ENCODE measurements at places on chromosomes 13 and 19.

DNA sequence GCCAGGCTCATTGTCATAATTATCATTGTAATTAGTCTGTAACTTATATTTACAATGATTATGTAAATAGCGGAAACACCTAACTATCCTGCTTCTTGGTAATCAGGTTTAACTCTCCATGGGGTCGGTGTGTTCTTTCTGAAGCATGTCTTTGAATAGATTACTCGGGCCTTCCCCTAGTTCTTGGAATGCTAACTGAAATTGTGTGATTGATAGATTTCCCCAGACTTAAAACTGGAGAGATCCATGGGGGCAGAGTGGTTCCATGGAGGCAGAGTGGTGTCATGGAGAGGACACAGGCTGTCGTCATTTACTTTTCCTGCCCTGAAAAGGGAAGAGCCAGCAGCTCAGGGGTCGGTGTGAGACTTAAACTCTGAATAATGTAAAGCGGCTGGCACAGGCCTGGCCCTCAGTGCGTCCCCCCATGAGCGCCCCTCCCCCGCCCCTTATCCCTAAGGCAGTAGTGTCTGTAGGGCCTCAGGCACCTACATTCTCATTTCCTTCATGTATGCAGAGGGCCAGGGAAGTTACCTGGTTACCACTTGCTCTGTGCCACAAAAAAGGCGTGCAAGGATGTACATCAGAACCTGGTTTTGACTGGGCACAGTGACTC, 225.1 kb downstream of the TM9SF2 start:
- no peak for DNase-seq

- DNase-seq, result peak; percentile 93
These were observed at the start of gene MED26 for GRCh38 chr19:16628183-16628983. MED26 (minus strand) TSS chr19:16628204; CDS start chr19:16627943, 261 bp downstream.

- no peak for DNase-seq
These were observed 12.9 kb downstream of the LONP1 start for GRCh38 chr19:5706876-5707573.

DNA sequence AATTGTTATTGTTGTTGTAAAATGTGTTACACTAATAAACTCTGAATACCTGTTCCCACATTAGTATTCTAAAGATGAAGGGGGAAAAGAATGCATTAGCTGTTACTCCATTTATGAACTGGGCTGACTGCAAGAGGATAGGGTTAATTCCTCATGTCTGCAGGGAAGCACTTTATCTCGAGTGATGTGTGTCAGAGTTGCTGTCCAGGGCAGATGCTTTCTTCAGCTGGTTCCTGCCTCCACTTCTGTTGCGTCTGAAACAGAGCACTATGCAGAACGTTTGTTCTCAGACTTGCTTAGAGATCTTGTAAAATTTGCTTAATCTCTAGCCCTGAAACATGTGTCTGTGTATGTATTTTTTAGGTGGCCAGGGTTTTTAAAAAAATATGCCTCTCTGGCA, 318.8 kb downstream of the SPRY2 start:
- DNase-seq, result no peak

- DNase-seq, result no peak
These were observed 410.5 kb downstream of the KCNRG start for GRCh38 chr13:50425772-50426171.

DNA sequence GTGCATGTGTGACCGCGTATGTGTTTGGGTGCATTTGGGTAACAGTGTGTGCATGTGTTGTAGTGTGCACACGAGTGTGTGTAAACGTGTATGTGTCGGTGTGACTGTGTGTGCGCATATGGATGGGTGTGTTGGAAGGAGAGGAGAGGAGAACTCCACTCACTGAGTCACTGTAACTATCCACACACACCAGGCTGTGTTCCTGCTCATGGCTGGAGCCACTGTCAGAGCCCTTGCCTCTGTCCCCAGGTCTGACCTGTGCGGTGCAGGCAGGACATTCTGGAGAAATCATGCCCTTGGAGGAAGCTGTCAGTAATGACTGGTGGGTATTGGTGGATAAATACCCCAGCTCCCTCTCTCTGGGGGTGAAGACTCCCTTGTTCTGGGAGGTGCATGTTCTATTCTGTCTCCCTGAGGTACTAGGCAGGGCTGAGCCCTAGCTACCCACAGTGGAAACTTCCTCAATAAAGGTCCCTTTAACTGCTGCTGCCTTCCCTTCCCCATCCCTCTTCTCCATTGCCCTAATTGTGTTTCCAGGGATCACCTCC, 48.4 kb downstream of the CYP4F22 start:
- no peak for DNase-seq

- DNase-seq, result no peak
These were observed 16.9 kb upstream of the GPR18 start for GRCh38 chr13:99275093-99275469.

DNA sequence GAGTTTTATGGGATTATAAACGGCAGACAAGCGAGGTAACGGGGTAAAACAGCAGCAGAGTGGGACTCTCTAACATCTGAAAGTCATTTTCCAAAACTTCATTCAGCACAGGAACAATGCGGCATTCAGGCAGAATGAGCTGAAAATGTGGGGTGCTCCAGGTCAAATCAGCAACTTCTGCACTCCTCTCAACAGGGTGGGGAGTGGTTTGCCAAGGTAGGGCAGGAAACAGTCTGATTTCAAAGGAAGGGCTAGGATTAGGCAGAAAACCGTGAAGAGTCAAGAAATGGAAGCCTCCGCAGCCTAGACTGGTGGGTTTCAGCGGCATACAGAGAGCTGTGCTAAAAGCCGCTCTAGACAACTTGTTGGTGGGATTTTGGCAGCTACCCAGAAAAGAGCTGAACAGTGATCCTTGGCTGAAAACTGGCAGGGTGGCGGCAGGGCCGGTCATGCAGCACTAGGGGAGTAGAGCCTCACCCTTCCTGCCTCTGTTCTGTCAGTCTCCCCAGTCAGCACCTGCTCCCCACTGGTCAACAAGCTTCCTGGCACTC, 154.2 kb upstream of the KLF12 start:
- peak; percentile 26 for DNase-seq

- no peak for DNase-seq
These were observed 4.4 kb upstream of the KCNN4 start for GRCh38 chr19:43784981-43785808.

DNA sequence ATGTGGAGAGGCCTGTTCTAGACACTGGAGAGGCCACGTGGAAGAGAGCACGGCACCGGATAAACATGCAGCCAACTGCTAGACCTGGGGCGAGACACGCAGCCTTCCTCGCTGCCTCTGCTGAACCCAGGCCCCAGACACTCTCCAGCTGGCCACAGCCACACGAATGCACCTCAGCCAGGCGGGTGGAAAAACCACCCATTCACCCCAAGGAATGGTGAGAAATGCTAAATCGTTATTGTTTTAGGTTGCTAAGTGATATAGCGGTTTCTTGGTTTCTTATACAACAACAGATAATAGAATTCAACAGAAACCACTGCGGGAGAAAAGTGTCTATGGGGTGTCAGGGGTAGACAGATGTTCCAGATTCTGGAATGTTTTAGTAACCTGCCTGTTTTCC, 52.5 kb downstream of the STK24 start:
- no peak for DNase-seq

DNA sequence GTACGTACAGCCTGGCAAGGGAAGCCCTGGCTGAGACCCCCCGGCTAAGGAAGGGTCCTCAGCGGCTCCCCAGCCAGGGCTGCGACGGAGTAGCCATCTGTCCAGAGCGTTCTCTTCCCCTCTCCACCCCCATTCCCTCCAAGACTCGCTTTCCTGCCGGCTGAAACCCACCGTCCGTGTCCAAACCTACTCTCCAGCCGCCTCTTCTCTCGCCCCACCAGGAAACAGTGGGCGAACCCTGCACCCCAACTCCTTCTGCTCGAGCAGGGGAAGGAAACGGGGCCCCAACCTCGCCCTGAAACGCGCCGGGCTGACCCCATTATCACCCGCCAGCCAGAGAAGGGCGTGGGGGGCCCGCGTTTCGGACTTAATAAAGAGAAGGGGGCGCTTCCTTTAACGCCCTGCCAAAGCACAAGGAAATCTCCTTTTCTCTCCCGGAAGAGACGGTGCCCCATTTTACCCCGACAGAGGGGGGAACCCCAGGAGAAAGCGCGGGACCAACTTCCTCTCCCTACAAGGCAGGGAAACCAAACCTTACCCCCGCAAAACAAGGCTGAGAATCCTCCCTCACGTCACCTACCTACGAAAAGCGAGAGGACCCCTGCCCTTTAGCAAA, 2.5 kb downstream of the ZC3H4 start:
- peak; percentile 52 for DNase-seq

- DNase-seq, result no peak
These were observed 459.2 kb downstream of the FGF14 start for GRCh38 chr13:101942535-101943157.

- no peak for DNase-seq
These were observed 56.6 kb upstream of the RANBP3 start for GRCh38 chr19:6034512-6034911.

GRCh38 chr13:25286308-25286968, 850 bp downstream of the MTMR6 start:
- DNase-seq, result peak; percentile 33

GRCh38 chr13:51240958-51241357, 18.8 kb downstream of the FAM124A start:
- DNase-seq, result no peak

DNA sequence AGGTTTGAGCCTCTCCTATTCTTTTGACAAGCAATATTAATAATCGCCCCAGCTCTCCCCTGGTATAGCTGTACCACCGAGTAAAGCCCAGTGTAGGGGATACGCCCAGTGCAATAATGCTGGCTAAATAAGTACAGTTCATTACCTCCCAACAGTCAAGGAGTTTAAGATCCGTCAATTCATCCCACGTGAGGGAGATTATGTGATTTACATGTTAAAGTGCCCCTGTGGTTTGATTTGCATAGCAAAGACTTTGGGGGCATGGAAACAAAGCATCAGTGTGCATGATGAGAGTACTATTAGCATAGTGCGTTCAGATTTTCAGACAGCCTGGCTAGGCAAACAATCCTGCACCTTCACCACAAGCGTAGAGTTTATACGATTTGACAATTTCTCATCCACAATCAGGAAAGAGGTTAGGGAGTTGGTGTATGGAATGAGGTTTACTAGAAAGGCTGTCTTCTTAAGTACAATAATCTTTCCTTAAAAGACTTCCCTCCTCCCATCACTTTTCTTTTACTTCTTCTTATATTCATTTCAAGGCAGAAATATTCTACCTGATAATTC, 754.0 kb downstream of the DIAPH3 start:
- no peak for DNase-seq

GRCh38 chr13:71477735-71478134, 389.3 kb downstream of the DACH1 start:
- no peak for DNase-seq

- DNase-seq, result peak; percentile 34
These were observed 10.7 kb upstream of the CRTC1 start for GRCh38 chr19:18672606-18673337.

DNA sequence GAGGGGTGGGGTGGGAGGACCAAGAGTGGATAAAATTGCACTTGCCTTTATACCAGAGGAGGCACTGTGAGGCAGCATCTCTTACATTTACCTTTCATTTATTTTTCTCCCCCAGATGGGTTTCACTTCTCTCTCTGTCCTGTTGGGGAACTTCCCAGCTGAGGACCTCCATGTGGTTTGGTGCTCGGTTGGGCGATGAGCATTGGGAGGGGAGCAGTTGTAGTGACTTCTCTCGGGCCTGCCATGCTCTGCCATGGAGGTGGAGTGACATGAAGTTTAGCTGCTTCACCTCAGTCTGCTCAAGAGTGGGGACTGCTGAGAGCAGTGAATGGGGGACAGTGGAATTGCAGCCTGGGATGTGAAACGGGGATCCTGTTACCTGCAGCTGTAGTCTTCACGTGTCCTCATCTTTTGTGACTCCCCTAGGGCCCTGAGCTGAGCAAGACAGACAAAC, 23.1 kb upstream of the CXCL17 start:
- no peak for DNase-seq

DNA sequence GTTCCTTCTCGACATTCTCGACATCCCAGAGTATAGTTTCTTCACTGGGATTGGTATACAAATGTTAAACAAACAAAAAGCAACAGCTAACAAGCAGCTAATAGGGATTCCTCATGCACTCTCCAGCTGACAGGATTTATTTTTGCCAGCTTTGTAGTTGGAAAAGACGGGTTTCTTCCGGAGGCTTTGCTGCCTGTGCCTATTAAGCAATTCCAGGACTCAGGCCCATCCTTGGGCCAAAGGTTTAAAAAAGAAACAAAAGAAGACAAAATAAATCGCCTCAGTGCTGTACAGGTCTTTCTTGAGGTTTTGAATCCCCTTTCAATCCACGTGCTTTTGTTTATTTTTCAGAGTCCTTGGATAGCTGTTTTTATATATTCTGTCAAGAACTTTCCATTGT, 1414.5 kb upstream of the PCDH9 start:
- DNase-seq, result no peak

DNA sequence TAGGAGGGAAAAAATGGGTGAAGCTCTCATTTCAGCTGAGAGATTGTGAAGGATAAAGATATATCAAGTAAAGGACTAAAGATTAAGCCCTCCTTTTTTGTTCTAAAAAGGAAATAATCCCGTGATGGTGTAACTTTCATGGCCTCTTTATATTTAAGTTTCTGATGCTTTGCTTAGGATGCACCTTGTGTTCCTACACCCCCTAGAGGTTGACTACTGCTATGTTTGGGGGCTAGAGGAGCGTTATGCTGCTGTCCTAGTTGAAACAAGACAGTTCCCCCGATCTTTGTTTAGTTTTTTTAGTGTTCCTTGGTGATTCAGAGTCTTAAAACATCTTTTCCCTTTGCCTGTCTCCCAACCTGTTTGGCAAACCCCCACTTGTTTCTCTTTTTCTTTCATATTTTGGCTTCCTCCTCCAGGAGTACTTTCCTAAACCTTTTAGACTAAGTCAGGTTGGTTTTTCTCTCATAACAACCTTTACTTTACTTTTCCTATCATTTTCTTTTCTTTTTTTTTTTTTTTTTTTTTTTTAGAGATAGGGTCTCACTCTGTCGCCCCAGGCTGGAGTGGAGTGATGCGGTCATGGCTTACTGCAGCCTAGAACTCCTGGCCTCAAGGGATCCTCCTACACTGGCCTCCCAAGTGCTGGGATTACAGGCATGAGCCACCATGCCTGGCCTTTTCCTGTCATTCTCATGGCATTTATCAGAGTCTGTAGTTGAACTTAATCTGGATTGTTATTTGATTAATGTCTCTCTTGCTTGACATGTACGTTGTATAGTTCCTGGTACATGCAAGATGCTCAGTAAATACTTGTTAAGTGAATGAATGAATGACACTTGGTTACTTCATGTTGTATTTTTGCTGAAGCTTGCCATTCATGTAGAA, 2.8 kb downstream of the UBA2 start:
- DNase-seq, result no peak

- DNase-seq, result no peak
These were observed 10.0 kb upstream of the IZUMO2 start for GRCh38 chr19:50173127-50173526.

DNA sequence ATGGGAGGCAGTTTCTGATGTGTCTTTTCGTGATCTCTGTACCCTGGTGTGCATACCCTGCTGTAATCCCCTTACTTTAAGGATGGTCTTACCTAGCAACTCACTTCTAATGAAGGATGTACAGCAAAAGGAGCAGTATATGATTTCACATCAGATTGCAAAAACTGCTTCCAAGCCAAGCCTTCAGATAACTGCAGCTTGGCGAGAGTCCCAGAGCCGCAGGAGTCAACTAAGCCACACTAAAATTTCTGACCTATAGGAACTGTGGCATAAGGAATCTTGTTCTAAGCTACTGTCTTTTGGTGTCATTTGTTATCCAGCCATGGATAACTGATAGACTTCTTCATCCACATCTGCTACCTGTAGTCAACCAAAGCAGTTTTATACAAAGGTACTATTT, 496.7 kb downstream of the GPC6 start:
- no peak for DNase-seq

Measured in C1 segment of cervical spinal cord (tissue), 14 donors.